ENCODE measurements at places on chromosomes 2 and 18.
A peak's percentile ranks its signal among the peaks of the same experiment; 100 is the strongest.

GRCh38 chr18:37476182-37476581 lies 89.4 kb downstream of the CELF4 start:
- no peak for DNase-seq

DNA sequence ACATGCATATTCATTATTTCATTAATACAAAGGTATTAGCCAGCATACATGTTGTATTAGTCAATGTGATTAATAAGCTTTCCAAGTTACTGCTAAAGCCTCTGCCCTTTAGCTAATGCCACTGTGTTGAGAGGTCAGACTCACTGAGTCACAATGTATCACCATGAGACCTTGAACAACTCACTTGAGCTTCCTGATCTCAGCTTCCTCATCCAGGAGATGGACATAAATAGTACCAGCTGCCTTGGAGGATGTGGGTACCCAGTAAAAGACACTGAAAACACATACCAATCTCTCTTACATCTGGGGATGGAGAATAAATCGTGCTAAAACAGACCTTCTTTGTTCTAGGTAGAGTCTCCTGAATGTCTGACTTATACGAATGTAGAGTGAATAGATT lies 224.6 kb downstream of the EPHA4 start:
- DNase-seq, result no peak

- DNase-seq, result no peak
Observed at GRCh38 chr2:145228506-145228905, 708.6 kb upstream of the ZEB2 start.

DNA sequence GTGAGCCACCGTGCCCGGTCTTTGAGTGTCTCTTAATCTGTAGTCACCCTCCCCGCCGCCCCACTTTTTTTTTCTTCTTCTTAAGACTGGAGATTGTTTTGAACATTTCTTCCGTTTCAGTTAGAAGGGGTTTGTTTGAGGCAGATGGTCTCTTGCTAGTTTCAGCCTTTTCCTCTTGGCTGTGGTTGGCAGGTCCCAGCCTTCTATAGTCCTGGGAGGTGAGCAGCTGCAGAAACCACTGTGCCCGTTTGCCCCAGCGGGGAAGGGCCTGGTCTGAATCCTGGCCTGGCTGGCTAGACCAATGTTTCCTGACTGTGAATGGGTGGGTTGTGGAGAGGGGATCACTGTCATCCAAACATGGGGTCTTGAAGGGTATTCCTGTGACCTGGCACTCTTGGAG lies 30.1 kb upstream of the MCFD2 start:
- DNase-seq, result no peak

GRCh38 chr2:24491542-24492420 lies 727 bp downstream of the NCOA1 start:
- DNase-seq, result peak; percentile 53

DNA sequence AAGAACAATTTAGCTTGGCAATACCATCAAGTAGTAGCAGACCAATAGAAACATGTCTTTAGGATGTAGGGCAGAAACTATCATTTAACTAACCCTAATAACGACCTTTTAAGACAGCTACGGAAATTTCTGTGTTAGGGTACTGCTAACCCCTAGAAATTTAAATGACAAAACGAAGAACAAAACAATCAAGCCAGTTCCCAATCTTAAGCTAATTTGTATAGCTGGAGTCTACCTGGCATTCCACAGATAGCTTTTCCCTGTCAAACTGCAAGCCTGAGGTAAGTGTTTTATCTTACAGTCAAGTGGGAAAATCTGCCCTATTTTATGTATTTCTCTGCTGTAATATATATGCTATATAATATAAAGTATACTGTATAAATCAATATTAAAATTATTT lies 37.6 kb upstream of the CDKL4 start:
- DNase-seq, result no peak

- no peak for DNase-seq
Observed at GRCh38 chr18:61475931-61476330, 142.7 kb downstream of the CDH20 start.

DNA sequence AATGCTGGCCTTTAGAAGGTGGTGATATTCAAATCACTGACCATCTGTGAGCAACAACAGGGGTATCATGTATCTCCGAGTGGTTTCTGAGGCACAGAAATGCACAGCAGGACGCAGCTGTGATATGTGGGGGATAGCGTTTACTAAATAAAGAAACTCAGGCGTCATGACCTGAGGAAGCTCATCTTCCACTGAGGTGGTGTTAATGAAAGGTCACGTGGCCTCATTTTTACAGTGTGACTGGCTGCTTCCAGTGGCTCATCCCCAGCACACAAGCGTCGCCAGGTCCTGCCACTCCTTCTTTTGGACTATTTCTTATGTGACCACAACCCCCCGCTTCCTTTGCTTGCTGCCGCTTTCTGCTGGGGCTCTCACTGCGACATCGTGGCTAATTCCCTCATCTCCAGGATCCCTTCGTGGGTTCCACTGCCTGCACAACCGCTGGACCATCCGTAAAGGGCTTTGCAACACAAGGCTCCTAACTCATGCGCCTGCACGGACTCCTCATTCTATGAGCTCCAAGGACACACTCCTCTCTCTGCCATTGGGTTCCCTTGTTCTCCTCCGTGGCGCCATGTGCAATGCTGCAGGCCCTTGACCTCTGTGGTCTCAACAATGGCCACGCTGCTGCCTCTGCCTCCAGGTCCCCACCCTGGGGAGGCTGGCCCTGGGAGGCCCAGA lies 109.3 kb downstream of the MBP start:
- DNase-seq, result no peak

- no peak for DNase-seq
Observed at GRCh38 chr18:41594582-41594981, 360.5 kb upstream of the PIK3C3 start.

DNA sequence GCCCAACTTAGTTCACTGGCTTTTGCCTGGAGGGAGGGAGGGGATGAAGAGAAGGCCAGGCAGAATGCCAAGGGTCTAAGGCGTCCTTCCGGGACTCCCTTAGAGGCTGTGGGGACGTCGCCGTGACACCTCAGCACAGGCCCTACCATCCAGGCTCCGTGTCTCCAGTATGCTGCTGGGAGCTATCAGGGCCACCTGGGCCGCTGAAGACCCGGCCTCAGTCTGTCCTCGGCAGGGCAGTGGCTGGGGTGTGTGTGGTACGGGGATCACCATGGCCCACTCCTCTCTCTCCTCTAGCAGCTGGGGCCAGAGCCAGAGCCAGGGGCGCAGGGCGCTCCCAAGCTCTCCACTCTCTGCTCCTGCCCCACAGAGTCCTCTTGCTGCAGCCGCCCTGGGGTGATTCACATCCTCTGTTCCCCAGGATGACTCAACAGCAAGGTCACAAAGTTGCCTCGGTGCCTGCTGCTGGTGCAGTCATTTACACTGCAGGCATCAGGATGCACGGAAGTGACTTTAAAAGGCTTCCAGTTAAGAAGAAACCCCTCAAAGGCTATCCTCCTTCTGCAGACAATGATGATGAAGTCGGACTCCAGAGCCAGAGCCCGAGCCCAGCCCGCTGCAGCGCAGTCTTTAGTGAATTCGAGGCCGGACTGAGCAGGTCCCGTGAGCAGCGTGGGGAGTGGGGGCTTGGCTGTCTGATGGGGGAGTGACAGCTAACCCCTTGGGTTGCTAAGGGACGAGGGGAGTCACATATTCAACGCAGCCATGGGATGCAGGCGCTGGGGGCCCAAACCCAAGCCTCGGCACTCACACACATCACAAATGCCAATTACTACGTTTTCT lies 31.9 kb downstream of the SNORC start:
- no peak for DNase-seq

- DNase-seq, result no peak
Observed at GRCh38 chr2:229660391-229660790, 54.0 kb downstream of the DNER start.

DNA sequence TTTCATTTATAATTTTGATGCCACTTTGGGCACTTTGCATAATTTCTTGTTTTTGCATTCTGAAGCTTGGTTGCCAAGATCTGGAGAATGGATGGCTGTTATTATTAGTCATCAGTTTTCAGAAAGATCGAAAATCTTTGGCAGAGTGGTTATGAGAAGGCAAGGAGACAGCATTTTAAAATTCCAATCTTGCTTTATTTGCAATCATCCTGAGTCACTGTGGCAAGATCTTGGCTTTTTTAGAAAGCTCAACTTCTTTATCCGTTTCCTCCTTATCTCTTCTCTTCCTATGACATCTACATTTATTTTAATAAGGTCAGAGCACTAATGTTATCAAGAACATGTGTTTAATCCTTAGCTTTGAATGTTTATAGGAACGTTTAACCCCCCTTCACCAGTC lies 31.1 kb upstream of the EIF2AK3 start:
- DNase-seq, result no peak

GRCh38 chr2:220154304-220154703 lies 526.9 kb downstream of the SLC4A3 start:
- no peak for DNase-seq

GRCh38 chr2:207399301-207399700 lies 130.5 kb upstream of the CREB1 start:
- DNase-seq, result no peak

GRCh38 chr18:23172591-23173380 lies 37.5 kb downstream of the CABLES1 start:
- DNase-seq, result no peak

Measured in T follicular helper cell (primary cell).